Cerebellar nuclear complex (tissue), 1 donor: ENCODE measurements at places on chromosomes 16 and 17.

DNA sequence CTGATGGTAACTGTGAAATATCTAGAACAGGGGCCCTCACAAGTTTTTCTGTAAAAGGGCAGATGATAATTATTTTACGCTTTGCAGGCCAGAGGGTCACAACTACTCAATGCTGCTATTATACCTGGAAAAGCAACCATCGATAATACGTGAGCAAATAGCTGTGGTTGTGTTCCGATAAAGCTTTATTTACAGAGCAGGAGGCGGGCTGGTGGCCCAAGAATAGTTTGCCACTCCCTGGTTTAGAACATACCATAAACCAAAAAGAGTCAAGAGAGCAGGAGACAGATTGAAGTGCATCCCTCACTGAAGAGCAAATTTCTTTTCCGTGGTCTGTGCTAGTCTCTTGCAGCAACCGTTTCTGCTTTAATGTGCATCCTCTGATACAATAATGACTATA is 77.9 kb upstream of the DYNLRB2 start:
- no peak for DNase-seq

DNA sequence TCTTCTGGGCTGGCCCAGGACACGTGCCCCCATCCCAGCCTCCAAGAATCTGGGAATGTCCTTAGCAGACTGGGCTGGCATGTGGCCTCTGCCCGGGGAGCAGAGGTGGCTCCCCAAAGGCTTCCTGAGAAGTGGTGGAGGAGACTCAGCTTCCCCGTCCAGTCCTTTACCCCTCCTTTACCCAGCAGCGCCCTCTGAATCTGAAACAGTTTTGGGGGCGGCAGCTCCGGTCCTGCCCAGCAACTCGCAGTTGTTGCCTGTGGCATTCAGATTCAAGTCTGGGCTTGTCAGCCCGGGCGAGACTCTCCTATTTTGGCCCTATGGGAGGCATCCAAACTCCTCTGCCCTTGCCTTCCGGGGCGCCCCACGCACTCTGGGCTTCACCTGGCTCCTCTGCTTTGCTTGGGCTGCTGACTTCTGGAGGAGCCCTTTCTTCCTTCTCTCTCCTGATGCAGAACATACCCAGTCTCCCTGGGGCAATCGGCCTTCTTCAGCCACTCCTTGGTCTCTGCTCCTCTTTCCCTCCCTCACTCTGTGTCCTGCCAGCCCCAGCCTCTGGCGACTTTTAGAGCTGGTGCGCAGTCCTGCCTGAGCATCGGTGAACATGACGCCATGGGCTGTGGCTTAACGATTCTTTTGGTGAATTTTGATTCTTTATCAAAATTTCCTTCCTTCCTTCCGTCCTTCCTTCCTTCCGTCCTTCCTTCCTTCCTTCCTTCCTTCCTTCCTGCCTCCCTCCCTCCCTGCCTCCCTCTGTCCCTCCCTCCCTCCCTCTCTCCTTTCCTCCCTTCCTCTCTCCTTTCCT is 55.2 kb downstream of the CMIP start:
- no peak for DNase-seq

DNA sequence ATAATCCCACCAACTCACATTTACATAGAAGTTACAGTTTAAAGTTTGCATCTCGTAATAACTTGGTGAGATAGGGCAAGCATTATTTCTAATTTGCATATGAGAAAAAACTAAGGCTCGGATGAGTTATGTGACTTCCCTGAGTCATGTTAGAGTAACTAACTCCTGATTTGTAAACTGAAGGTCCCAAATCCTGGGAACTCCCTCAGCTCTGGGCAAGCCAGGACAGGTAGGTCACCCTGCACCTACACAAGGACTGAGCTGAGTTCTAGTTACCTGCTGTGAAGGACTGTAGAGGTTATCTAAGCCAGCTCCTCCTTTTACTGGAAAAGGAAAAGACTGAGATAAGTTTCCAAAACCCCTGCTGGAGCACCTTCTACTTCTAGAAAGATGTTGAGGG is 92.1 kb upstream of the HLF start:
- no peak for DNase-seq

- no peak for DNase-seq
Observed at GRCh38 chr17:67241719-67242341, 3.2 kb downstream of the HELZ start.

DNA sequence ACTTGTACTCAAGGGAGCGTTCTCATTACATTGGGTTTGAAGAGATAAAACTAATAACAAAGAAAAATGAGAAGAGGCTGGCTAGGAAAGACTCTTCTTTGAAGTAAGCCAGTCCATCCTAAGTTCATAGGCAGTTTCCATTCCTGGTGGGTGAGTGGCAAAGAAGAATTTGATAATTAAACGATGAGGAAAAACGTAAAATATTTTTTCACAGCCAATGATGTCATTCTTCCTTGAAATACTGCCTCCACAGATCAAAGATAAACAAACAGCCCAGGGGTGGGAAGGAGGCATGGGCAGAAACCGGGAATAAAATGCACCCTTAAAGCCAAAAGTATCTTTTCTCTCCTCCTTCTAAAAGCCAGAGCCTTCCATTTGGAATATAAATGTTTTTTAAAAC is 346.6 kb downstream of the PMP22 start:
- DNase-seq: no peak

DNA sequence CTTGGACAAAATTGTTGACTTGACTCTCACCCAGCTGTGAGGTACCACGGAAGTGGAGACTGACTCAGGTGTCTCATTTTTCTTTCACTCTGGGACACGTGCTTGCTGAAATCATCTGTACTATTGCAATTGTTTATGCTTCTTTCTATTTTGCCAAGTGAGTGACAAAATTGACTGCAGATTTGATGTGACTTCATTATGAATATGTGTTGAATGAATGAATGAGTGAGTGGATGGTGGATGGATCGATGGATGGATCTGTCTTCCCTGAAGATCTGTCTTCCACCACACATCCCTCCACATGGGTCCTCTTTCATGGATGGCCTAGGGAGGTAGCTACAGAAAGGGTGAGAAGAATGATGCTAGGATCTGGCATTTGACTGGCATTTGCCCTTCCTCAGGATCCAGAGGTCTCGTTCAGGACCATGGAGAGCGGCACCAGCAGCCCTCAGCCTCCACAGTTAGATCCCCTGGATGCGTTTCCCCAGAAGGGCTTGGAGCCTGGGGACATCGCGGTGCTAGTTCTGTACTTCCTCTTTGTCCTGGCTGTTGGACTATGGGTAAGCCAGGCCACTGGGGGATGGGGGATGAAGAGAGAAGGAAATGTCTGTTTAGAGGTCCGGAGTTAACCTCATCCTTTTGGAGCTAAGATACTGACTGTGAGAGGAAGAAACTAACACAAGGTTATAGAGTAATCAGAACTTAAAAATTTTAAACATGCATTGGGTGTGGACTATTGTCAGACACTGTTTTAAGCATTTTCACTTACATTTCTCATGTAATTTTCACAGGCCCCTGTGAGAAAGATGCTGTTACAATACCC is 12.7 kb downstream of the SLC5A11 start:
- DNase-seq: no peak

GRCh38 chr16:47753659-47754058 is 292.5 kb downstream of the PHKB start:
- DNase-seq: no peak
